Fibroblast of skin of scalp (primary cell): ENCODE measurements at places on chromosomes 3 and 15.

GRCh38 chr3:191963182-191963581, 502.2 kb downstream of the PYDC2 start:
- peak; percentile 33 for DNase-seq

DNA sequence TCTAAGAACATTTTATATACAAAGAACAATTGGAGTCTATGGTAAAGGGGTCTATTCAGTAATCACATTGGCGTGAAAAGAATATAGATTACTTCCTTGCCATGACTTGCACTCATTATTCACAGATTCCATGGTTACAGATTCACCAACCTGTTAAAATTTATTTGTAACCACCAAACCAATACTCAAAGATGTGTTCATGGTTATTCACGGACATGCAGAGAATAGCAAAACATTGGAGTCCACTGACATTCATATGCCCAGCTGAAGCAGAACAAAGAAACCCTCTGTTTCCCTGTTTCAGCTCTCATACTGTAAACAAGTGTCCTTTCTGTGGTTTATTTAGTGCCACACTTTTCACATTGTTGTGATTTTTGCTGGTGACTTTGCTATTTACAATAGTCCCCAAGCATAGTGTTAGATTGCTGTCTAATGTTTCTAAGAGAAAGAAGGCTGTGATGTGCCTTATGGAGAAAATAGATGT, 185.8 kb upstream of the TTC14 start:
- DNase-seq: no peak

DNA sequence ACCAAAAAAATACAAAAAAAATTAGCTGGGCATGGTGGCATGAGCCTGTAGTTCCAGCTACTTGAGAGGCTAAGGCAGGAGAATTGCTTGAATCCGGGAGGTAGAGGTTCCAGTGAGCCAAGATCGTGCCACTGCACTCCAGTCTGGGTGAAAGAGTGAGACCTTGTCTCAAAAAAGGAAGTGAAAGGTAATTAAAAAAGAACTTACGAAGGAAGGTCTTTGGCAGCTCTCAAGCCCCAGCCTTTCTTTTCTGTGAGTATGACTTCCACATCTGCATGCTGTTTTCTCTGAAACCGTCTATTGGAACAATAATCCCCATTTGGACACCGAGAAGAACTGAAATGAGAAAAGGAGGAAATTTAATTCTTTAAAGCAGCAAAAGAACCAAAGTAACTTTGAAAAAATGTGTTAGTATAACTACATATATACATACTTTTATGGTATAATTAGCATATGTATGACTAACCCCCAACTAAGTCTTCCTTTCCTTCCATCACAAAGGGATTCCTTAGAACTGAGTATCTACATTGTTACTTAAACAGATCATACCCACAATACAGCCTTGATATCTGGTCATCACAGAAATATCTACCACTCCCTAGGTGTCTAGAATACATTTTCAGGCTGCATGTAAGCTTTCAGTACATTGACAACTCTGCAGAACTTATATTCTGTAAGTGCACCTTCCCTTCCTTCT, 50.1 kb downstream of the SETD2 start:
- DNase-seq: peak; percentile 91

DNA sequence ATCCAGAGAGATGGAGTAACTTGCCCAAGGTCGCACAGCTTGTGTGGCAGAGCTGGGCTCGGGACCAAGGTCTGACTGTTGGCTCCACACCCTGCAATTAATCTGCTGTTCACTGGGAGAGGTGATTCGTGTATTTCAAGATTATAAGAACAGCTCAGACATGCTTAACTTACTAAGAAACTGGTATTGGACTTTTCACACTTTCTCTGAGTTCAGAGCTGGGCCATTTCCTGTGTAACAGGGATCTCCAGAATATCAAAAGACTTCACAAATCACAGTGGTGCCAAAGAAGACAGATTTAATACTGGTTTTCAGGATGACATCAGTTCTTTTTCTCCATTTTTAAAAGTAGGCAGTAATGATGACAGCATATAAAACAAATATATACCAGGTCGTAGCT, 156.8 kb upstream of the UBE2E1 start:
- no peak for DNase-seq

- DNase-seq: no peak
Observed at GRCh38 chr15:45821390-45821789, 186.6 kb downstream of the SQOR start.

GRCh38 chr15:37221671-37222145, 121.4 kb upstream of the MEIS2 start:
- DNase-seq: no peak

- no peak for DNase-seq
Observed at GRCh38 chr3:172513488-172513887, 9.7 kb downstream of the TNFSF10 start.

DNA sequence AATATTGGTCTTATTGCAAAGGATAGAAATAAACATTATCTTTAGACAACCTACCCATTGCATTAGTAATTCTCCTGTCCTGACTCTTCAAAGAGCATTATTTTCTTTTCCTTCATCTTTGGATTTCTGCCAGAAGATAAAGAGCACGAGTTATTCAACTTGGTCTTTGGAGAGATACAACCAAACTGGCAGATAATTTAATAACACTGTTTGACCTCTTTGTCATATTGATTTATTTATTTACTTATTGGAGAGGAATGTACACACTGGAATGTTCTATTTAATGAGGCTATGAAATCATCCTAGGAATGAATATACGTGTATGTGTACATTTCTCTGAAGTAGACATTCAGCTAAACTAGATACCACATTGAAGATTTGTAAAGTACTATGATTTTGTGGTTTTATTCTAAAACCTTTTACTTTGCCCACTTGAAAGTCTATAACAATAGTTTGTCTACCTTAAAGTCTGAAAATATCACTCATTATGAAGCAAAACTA, 462.1 kb downstream of the C3orf38 start:
- peak; percentile 2 for DNase-seq

DNA sequence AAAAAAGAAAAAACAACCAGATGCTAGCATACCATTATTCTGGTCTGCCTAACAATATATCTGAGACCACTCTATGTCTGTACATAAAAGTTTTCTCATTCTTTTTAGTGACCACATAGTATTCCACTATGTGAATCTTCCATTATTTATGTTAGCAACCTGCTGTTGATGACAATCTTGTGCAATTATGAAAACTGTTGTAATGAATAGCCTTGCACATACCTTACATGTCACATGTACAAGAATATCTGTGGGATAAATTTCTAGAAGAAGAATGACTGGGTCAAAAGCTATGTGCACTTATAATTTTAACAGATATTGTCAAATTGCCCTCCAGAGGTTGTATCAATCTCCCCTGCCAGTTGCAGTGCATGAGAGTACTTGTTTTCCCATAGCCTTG, 62.5 kb downstream of the ARHGAP31 start:
- DNase-seq: no peak

DNA sequence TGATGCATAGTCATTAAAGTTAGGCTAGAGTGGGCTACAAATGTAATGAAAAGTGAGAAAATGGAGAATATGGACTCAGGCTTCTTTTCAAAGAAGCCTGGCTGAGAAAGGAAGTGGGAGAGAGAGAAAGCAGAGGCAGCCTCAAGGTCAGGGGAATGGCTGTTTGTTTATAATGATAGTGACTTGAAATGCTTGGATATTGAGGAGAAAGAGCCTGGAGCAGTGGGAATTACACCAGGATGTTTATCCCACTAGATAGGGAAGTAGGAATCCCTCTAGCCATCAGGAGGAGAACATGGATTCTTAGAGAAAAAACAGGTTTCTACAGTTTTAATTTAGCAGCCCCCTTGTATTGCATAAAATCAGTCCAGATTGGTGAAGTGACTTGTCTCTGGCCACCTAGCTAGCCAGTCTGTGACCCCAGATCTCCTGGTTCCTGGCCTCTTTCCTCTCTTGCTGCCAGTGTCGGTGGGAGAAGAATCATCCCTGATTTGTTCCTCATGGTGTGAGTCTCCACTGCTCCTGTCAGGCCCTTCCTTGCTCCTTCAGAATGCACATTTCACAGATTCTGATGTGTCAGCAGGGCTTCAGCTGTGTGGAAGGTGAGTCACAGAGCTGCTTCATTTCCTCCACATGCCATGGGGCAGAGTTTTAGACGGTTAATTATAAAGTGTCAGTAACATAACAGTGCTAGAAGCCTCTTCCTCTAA, 32.9 kb downstream of the SEMA6D start:
- DNase-seq: peak; percentile 90

- DNase-seq: no peak
Observed at GRCh38 chr15:76075046-76075445, 15.3 kb downstream of the TMEM266 start.

- no peak for DNase-seq
Observed at GRCh38 chr3:5799398-5799797, 611.9 kb downstream of the EDEM1 start.

DNA sequence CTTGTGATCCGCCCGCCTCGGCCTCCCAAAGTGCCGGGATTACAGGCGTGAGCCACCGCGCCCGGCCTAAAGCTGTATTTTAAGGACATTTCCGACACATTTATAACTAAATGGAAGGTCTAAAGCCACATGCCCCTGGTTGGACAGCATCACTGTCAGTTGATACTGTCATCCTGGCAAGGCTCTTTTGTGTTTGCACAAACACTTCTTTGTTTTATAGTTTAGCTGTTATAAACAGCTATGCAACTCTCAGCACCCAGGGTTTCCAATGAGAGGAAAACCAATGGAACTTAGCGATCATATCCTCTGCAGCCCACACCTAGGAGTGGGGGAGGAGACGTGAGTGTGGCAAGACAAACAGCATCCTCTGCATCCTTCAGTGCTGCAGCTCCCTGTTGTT, 19.7 kb downstream of the NIPA1 start:
- no peak for DNase-seq

DNA sequence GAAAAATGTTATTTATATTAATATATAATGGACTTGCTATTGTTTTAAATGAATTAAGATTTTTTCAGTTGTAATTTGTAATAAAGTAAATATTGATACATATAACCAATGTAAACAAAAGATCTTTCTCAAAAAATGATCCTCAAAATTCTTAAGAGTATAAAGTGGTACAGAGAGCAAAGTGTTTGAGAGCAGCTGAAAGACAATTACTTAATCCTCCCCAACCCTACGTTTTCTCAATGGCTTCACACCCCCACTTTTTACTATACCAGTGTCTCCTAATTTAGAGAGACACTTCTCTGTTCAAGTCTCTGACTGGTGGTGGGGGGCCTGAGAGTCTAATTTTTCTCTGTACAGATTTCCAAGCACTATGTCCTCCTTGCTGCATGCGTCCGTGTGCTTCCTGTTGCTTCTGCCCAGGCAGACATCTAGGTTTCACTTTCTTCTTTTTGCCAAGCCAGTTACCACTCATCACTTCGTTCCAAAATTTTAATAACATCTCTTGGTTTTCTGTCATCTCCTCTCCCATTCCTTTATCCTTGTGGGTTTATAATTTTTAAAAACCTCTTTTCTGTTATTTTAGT, 276.3 kb upstream of the DNAJC19 start:
- DNase-seq: peak; percentile 5

DNA sequence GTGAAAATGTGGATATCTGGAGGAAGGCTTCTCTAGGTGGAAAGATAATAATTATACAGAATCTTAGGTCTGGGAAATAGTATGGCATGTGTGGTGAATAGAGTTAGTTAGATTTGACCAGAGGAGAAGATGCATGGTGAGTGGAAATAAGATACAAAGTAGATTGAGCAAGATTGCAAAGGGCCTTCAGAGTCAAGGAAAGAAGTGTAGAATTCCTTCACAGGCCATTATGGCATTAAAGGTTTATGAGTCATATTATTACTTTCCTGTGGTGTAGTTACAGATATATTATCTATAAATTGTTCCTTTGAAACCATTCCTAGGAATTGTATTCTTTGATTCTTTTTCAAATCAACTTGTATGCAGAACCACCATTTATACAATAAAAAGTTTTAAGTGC, 660.3 kb downstream of the SI start:
- no peak for DNase-seq

DNA sequence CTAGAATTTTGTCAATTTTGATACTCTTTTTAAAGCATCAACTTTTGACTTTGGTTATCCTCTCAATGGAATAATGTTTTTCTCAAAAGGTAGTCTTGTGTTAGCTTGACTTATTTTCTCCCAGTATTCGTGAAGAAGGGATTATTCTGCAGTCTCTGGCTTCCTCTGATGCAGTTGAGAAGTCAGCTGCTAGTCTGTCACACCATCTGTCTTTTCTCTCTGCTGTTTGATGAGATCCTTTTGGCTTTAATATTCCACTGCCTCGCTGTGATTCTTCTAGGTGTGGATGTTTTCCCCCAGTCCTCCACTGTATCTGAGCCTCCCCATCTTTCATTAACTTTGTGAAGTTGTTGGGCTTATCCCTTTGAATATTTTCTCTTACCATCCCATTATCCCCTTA, 141.0 kb downstream of the WDR72 start:
- no peak for DNase-seq

DNA sequence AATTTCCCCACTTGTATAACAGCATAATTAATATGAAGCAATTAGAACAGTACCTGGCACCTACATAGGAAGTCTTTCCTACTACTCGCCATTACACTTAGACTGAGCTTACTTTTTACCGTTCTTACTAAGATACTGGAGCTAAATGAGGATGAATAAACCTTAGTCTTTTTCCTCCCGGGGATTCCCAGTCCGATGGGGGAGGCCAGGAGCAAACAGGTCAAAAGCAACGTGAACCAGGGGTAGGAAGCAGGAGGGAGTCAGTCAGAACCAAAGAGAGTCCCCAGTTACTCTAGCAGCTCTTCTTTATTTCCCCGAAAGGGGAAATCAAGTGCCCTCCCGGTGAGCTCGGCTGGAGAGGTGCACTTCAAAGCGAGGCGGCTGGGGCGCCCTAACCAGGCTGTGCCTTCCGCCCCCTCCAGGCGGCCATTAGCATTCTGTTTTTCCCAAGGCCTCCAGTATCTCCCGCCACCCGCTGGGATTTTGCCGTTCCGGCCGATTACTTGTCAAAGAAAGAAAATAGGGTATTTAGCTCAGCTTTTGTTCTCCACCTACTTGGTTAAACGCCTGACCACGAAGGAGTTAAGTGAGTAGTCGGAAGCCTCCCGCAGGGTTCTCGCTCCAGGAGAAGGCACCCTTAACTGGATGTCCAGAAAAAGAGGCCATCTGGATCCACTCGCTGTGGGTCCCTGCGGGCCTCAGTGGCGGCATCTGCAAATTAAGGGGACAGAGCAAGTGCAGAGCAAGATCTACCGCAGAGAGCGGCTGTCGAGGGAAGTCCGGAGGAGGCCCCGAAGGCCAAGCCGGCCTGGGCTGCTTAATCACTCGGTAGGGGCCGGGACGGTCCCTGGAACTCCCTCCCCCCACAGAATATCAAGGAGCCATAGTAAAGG, 6.3 kb upstream of the EOMES start:
- DNase-seq: no peak

GRCh38 chr3:54599716-54600115, 328.1 kb downstream of the LRTM1 start:
- no peak for DNase-seq
